ENCODE measurements at places on chromosomes 4 and X.

- no peak for DNase-seq
Observed at GRCh38 chrX:2490634-2491033, 10.1 kb downstream of the DHRSX start.

DNA sequence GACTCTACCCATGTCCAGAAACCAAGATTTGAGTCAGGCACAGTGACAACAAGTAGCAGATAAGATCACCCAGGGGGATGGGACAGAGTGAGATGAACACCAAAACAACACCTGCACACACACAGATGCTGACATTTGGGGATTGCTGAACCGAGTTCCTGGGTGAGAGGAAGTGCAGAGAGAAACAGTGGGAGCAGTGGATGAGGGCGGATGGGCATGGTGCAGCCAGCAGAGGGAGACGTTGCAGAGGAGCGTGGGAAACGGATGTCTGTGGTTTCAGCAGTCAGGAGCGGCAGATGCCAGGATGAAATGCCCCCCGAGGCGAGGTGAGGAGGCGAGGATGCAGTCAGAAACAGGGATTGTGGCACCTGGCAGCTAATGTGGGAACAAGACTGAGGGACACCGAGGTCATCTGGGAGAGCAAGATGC, 78.6 kb upstream of the STS start:
- no peak for DNase-seq

- no peak for DNase-seq
Observed at GRCh38 chr4:76235915-76236314, 15.6 kb upstream of the FAM47E start.

DNA sequence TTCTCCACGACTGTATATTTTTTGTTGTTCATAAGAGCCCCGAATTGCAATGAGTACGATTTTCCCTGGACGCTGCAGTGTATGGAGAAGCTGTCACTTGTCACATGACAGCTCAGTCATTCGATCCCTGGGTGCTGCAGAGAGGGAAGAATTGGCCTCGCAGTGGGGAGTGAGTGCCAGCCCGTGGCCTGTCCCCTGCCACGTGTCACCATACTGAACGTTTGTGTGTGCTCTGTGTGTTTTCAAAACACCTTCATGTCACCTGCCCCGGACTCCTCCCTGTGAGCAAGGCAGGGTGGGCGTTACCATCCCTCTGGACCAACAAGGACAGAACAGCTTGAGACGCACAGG, 77.9 kb downstream of the TBL1X start:
- DNase-seq, result peak; percentile 16

GRCh38 chr4:55733932-55734331, 85.7 kb upstream of the EXOC1L start:
- peak; percentile 4 for DNase-seq

DNA sequence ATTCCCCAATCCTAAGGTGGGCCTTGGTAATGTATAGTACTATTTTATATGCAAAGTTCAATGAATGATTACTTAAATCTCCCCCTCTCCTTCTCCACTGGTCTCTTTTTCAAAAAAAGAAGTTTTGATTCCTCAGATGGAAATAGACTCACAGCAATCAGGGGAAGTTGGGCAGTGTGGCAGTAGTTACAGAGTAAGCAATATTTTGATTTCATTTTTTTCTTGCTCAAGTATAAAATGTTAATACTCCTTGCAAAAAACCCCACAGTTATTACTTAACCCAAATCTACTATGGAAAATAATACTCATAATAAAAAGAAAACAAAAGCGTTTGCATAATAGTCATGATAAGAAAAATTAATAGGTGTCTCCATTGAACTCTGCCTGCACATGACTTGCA, 56.9 kb upstream of the CXCL8 start:
- no peak for DNase-seq

DNA sequence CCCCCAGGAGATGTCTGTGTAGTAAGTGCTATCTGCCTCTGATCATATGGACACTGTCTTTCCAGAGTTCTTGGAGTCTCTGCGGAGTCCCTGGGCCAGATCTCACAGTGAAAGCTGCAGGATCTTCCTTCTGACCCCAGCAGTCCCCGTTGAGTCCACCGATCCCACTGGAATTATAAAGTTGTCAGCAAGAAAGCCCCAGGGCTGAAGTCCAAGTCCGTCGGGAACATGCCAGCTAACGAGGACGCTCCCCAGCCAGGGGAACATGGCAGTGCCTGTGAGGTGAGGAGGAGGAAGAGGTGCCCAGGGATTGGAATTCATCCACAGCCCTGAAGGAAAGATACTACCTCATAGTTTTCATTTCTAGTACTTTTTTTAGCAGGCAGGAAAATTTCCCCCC, 9.3 kb downstream of the ZNF81 start:
- DNase-seq, result no peak

GRCh38 chr4:183261953-183262775, 57.9 kb downstream of the CLDN22 start:
- DNase-seq, result peak; percentile 41

- DNase-seq, result no peak
Observed at GRCh38 chr4:15689540-15689939, 7.9 kb downstream of the FAM200B start.

- no peak for DNase-seq
Observed at GRCh38 chrX:119648421-119648775, 42.2 kb upstream of the NKRF start.

DNA sequence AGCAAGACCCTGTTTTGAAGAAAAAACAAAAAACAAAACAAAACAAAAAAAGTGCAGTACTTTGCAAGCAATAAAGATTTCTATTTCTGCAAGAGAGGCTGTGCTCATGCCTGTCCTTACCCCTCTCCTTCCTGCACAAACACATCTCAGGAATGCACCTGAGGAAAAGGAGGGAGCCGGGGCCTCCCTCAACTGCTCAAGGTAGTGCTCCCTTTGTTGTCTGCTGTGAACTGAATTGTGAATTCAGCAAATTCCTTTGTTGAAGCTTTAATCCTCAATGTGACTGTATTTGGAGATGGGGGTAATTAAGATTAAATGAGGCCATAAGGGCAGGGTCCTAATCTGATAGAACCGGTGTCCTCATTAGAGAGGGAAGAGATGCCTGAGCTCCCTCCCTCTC, 13.9 kb downstream of the FTSJ1 start:
- DNase-seq, result no peak

Measured in NCI-H2029 treated with DMSO at 0.1 percent for 48 hours (cell line).